Thoracic aorta (tissue), 2 donors: ENCODE measurements at places on chromosomes 1 and 21.

DNA sequence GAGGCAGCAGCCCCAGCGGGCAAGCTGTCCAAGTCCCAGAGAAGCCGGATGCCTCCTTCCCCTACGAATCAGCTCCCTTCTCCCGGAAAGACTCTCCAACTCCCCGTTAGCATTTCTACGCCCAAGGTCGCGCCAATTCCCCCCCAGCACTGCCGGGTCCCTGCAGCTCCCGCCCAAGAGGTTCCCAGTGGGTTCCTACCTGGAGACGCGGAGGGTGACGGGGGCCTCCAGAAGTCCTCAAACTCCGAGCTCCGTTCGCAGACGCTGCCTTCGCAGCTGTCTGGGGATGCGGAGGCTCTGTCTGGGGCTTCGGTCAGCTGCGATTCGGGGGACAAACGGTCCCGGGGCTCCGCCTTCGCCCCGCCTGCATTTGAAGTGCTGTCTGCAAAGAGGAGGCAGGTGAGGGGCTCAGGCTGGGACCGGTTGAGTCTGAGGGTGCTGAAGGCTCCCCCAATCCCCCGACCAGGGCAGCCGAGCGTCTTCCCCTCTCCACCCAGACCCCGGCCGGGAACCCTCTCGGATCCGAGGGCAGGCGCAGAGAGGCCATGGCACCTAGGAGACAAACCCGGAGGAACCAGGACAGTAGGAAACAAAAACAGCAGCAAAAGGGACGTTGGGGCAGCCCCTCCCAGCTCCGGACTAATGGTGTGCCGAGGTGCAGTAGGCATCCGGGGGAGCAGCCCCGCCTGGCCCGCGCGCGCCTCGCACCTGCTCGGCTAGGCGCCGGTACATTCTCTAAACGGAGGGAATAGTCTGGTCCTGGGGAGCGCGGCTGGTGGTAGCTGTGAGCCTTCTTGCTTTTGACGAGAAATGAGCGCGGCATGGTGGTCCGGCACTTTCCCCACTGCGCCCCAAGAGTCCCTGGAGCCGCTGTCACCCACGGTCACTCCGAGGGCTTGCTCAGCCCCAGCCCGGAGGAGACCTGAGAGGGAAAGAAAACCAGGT is 3.8 kb downstream of the GFI1 start:
- H3K4me1 ChIP-seq = peaks cover 65% of the 10 kb centered on the region
- DNase-seq = no peak
- peak overlapping the region; percentile 72 for H3K4me3 ChIP-seq
- no peak overlapping the region for H3K27ac ChIP-seq

GRCh38 chr1:54968551-54968950 is 11.9 kb upstream of the TMEM61 start:
- DNase-seq = no peak
- no peak overlapping the region for H3K27ac ChIP-seq
- no peak overlapping the region for H3K4me3 ChIP-seq
- H3K27me3 ChIP-seq = no peaks in the 10 kb centered on the region

DNA sequence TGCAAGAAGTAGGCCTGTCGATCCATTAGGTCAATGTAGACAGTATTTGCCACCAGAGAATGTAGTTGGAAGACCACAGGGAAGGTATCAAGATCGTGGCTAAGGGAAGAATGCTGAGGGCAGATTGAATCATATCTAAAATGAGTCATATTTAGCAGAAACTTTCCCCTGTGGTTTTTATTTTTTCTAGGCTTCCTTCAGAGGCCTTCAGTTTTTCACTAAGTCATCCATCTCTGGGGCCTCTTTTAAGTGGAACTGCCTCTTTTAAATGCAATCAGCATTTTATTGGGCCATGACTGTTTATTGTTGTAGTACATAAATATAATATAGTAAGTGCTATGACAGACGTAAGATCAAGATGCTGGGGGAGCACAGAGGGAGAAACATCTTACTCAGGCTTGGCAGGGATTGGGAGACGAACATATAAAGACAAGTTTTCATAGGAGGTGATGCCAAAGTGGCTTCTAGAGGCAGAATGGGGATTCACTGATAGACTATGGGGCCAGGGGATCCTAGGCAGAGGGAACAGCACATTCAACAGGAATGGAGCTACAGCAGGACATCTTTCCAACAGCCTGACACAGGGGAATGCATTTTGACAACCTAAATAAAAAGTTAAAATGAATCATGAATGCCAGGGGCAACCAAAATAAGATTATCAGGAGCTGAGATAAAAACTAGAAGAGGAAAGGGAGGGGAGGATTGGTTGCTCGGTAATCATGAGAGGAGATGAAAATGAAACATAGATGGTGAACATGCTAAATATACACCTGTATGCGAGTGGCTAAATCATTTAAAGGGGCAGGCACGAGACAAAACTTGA is 20.1 kb downstream of the UBE2U start:
- no peaks in the 10 kb centered on the region for H3K4me1 ChIP-seq
- H3K36me3 ChIP-seq = no peaks in the 10 kb centered on the region
- H3K27ac ChIP-seq = peak overlapping the region; percentile 58
- H3K27me3 ChIP-seq = no peaks in the 10 kb centered on the region

GRCh38 chr1:167627615-167627864 is 2.5 kb upstream of the RCSD1 start:
- no peak overlapping the region for H3K4me3 ChIP-seq
- H3K4me1 ChIP-seq = peaks cover 7% of the 10 kb centered on the region
- no peaks in the 10 kb centered on the region for H3K36me3 ChIP-seq
- H3K27ac ChIP-seq = no peak overlapping the region
- no peak for DNase-seq
- H3K27me3 ChIP-seq = no peaks in the 10 kb centered on the region

GRCh38 chr1:15680561-15681348 is 3.4 kb upstream of the PLEKHM2 start:
- peak overlapping the region; percentile 35 for H3K27ac ChIP-seq
- peaks cover 16% of the 10 kb centered on the region for H3K4me1 ChIP-seq
- no peaks in the 10 kb centered on the region for H3K36me3 ChIP-seq

DNA sequence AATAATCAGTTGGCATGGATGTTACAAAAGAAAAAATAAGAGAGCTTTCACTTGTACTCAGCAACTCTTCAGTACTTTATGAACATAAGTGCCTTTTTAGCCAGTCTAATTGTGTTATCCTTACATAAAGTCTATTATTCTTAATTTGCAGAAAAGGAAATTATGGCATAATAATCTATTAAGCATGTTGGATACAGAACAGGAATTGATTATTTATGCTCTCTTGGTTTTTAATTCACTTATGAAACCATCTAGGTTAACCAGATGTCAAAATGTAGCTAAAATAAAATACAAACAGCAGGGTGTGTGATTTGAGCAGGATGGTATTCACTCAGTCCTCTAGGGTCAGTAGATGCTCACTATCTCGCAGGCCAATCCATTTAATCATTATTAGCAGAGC is 79.7 kb downstream of the PLPPR5 start:
- no peaks in the 10 kb centered on the region for H3K36me3 ChIP-seq
- no peaks in the 10 kb centered on the region for H3K27me3 ChIP-seq
- H3K4me1 ChIP-seq = no peaks in the 10 kb centered on the region

DNA sequence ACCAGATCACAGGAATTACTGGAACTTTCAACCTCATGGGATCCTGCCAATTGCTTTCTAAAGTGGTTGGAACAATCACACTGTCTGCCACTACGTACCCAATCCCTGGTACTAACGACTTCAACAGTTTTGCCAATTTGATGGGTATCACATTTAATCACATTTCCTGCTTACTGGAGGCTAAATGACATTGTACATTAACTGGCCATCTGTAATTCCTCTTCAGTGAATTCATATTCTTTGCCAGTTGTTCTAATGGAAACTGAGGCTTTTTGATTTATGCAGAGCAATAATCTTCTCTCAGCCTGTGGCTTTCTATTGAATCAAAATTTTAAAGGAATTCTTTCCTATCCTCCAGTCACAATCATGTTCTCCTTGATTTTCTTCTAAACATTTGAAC is 38.2 kb downstream of the LGALS8 start:
- H3K27ac ChIP-seq = no peak overlapping the region
- no peaks in the 10 kb centered on the region for H3K4me1 ChIP-seq
- H3K36me3 ChIP-seq = peaks cover 54% of the 10 kb centered on the region
- no peak overlapping the region for H3K4me3 ChIP-seq
- no peak for DNase-seq
- H3K27me3 ChIP-seq = no peaks in the 10 kb centered on the region

GRCh38 chr1:228544021-228544850 is 57.1 kb downstream of the RNF187 start:
- no peak for DNase-seq
- no peak overlapping the region for H3K4me3 ChIP-seq
- no peaks in the 10 kb centered on the region for H3K4me1 ChIP-seq
- no peaks in the 10 kb centered on the region for H3K27me3 ChIP-seq
- H3K27ac ChIP-seq = no peak overlapping the region
- H3K36me3 ChIP-seq = no peaks in the 10 kb centered on the region

- H3K27me3 ChIP-seq = no peaks in the 10 kb centered on the region
- H3K4me3 ChIP-seq = no peak overlapping the region
- no peak for DNase-seq
- no peak overlapping the region for H3K27ac ChIP-seq
- peaks cover 7% of the 10 kb centered on the region for H3K36me3 ChIP-seq
- H3K4me1 ChIP-seq = no peaks in the 10 kb centered on the region
These were observed 10.2 kb downstream of the PHGDH start for GRCh38 chr1:119721896-119722295.

DNA sequence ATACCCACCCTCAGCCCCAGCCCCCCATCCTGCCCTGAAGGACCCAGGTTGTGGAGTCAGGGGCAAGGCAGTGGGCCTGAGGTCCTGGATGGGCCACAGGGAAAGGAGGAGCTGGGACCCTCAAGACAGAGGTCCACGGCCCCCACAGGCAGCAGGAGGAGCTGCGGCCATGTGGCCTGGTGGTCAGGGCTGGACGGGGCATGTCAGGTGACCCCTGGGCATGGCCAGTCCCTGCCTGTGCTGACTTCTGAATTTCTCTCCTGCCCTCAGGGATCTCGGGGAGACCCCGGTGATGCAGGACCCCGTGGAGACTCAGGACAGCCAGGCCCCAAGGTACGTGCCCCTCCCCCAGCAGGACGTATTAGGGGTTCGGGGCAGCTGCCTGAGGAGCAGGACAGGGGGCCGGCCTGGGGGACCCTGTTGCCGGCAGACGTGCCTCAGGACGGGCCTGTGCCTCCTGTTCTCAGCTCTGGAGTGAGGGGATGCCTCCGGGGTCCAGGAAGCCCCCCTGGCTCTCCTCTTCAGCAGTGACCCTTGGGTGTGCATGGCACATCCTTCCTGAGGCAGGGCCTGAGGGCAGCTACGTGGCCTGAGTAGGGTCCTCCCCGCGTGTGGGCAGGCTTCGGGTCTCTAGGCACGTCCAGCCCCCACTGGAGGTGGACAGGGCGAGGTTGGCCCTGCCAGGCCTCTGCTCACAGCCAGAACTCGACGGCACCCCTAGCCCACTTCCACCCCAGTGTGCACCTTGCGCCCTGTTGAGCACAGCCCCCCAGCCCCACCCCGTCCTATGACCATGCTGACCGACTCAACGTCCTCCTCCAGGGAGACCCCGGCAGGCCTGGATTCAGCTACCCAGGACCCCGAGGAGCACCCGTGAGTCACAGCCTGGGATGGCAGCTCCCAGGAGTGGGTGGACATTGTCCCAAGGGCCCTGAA is 23.6 kb downstream of the COL6A2 start:
- peak overlapping the region; percentile 15 for H3K27ac ChIP-seq
- no peaks in the 10 kb centered on the region for H3K27me3 ChIP-seq
- no peaks in the 10 kb centered on the region for H3K4me1 ChIP-seq
- no peak overlapping the region for H3K4me3 ChIP-seq
- H3K36me3 ChIP-seq = peaks cover 93% of the 10 kb centered on the region

DNA sequence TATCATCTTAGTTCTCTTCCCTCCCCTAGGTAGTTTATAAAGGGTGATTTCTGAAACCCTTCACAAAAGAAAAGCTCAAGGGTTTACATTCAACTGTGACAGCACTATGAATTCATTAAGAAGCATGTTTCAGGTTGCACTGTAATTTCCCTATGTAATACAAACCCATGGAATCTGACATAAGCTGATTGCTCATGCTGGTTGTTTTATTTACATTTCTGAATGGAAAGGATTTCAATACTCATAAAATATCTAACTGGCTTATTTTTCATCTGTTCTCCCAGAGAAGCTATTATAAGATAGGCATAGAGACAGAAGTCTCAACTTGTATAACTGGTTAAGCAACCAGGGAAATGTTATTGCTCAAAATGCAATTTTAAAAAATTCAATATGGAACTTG is 20.5 kb downstream of the WNT2B start:
- no peak for DNase-seq
- H3K36me3 ChIP-seq = peaks cover 20% of the 10 kb centered on the region
- no peak overlapping the region for H3K27ac ChIP-seq
- H3K27me3 ChIP-seq = no peaks in the 10 kb centered on the region

GRCh38 chr1:228778961-228779360 is 43.7 kb downstream of the RHOU start:
- no peaks in the 10 kb centered on the region for H3K4me1 ChIP-seq
- H3K36me3 ChIP-seq = no peaks in the 10 kb centered on the region
- H3K27me3 ChIP-seq = no peaks in the 10 kb centered on the region

- no peak for DNase-seq
- H3K36me3 ChIP-seq = peaks cover 15% of the 10 kb centered on the region
- no peaks in the 10 kb centered on the region for H3K4me1 ChIP-seq
- H3K27ac ChIP-seq = no peak overlapping the region
These were observed 25.2 kb downstream of the MFAP2 start for GRCh38 chr1:16955186-16955585.
